NCI-H1092 (cell line): ENCODE measurements at places on chromosomes 11 and 22.
A peak's percentile ranks its signal among the peaks of the same experiment; 100 is the strongest.

DNA sequence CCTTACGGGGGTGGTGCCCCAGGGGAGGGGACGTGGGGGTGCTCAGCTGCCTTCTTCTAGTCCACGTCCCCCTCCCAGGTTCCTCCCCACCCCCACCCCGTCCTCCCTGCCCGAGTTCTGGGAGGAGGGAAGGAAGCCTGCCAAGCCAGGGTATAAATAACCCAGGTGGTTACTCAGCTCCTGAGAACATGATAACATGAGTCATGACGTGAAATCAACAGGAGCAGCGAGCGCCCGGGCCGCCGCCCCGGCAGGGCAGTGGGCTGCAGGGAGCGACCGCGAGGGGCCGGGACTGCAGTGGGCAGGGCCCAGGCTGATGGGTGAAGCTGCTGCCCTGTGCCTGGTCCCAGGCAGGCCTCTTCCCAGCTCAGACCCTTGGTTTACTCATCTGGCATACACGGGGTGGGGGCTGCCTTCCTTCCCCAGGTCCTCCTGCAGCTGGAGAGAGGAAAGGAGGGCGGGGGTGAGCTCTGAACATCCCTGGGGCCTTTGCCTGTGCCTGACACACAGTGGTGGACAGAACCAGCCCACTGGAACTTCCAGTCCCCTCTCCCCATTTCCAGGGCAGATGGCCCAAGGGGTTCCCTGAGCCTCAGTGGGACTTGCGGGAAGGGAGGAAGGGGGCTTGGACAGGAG is 8.8 kb upstream of the PDGFB start:
- peak; percentile 36 for DNase-seq

DNA sequence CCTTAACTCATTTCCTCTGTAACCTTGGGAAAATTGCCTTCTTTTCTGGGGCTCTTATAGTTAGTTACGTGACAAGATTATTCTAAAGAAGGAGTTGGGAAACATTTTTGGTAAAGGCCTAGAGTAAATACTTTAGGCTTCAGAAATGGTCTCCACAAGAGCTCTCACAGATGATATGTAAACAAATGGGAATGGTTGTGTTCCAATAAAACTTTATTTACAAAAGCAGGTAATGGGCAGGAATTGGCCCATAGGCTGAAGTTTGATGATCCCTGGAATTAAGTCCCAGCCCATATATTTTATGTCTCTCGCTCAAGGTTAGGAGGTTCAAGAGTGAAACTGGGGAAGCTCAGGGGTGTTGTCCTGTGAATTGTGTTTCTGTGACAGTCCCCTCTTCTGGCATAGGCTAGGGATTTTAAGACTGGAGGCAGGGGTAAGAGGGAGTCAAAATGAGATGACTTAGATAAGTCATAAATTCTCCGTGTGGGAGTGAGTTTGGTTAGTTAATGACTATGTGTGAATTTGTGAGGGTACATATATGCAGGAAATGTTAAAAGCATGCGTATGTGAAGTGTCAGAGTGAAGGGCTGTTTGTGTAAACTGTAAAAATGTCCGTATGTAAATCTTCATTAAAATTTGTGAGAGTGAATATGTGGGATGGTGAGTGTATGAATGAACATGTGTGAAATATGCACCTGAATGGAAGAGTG is 7.4 kb upstream of the OR52B4 start:
- no peak for DNase-seq

GRCh38 chr11:75150879-75151278 is at the start of gene SLCO2B1:
Gene SLCO2B1 (plus strand): TSS chr11:75151107. CDS start chr11:75151382, 275 bp downstream.
- DNase-seq: no peak

DNA sequence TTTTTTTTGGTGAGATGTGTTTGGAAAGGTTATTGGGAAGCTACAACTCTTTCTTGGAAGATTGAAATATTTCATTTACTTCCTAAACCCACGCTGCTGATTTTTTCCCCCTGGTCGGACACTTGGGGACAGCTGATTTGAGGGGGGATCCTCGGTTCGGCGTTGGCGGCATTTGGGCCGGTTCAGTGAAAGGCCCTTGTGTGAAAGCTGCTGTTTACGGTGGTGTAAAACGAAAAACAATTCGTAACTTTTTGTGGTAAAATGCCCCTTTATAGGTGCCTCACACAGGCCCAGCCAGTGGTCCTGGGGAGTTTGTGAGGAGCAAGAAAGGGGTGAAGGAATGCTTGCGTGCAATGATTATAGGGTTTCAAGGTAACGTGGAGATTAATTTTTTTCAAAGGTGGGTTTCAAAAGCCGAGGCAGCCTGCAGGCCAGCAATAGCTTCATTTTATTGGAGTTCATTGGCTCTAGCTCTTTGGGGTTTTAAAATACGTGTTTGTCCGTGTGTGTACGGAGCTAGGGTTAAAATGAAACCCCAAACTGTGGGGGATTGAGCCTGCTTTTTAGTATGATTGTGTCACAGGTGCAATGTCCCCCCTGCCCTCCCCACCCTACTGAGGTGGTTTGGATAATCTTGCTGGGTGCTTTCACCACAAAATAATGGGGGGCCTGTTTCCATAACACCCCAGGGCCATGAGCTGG is 77.2 kb upstream of the PPARA start:
- no peak for DNase-seq

- DNase-seq: no peak
These were observed 11.9 kb downstream of the MRGPRX3 start for GRCh38 chr11:18144243-18144642.

- DNase-seq: no peak
These were observed 567.6 kb downstream of the BRD1 start for GRCh38 chr22:49259839-49260615.

- DNase-seq: peak; percentile 52
These were observed 33.4 kb downstream of the APOL1 start for GRCh38 chr22:36286096-36286957.
